ENCODE measurements at places on chromosomes 6 and 20.
A peak's percentile ranks its signal among the peaks of the same experiment; 100 is the strongest.

DNA sequence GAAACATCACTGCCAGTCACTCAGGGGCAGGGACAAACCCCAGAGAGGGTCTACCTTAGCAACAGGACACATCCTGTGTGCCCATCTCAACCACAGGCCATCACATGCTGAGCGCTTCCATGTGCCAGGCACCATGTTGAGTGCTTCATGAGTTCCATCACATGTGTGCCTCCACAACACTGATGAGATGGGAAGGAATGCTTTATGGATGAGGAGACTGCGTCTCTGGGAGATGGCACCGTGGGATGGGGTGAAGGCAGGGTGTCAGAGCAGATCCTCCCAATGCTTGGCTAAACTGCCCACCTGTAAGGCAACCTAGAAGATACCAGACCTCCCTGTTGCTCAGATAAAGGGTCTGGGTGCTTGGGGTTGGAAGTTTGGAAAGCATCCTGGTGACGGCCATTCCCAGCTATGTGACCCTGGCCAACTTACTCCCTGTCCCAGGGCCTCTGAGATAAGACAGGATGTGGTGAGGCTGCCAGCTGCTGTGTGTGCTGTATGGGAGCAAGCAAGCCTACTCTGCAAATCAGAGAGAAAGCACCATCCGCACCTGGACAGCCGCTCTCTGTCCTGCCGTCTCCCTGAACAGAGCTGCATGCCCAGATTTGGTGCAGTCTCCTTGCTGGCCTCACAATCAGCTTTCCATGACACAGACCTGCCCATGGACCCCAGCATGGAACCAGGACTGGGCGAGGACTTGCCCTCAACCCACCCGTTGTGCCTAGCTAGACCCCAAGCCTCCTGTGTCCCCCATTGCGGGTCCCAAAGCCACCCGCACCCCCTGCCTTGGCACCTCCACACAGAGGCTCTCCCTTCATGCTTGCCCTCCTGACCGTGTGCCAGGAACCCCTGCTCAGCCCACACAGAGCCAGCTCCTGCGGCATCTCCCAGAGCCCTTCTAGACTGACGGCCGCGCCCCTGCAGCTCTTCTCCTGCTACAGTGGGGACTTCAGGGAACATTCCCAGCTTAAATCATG, 143.7 kb downstream of the SYNDIG1 start:
- DNase-seq, result no peak

- DNase-seq, result no peak
Measured at GRCh38 chr20:3077618-3078134, 6.3 kb downstream of the OXT start.

- DNase-seq, result peak; percentile 52
Measured at GRCh38 chr20:17972121-17972520, 3.3 kb downstream of the MGME1 start.

GRCh38 chr20:63101781-63102720, 95.3 kb upstream of the BHLHE23 start:
- DNase-seq, result no peak

- no peak for DNase-seq
Measured at GRCh38 chr20:32672982-32673851, 524 bp downstream of the C20orf203 start.

GRCh38 chr6:150029749-150030148, 4.4 kb upstream of the RAET1L start:
- no peak for DNase-seq

GRCh38 chr6:125586074-125586473, 163.4 kb upstream of the HEY2 start:
- DNase-seq, result no peak

GRCh38 chr6:161476711-161477110, 202.8 kb upstream of the AGPAT4 start:
- DNase-seq, result no peak

GRCh38 chr6:165584541-165584940, 78.5 kb downstream of the PDE10A start:
- no peak for DNase-seq

DNA sequence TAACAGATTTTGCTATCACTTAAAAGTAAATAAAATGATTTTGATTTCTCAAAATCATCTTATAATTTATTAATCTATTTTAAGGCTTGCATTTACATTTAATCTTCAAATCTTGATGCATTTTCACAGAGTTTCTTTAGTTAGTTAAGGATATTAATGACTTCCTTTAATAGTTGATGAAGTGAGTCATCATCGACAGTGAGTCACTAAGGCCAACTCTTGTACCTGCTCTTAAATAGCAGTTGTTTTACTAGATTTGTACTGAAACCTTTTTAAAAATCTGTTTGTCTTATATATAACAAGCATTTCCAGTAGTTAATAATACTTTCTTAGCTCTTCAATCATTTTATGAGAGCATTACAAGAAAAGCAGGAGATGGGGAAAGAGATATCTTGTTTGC, 191.7 kb downstream of the ESR1 start:
- no peak for DNase-seq

DNA sequence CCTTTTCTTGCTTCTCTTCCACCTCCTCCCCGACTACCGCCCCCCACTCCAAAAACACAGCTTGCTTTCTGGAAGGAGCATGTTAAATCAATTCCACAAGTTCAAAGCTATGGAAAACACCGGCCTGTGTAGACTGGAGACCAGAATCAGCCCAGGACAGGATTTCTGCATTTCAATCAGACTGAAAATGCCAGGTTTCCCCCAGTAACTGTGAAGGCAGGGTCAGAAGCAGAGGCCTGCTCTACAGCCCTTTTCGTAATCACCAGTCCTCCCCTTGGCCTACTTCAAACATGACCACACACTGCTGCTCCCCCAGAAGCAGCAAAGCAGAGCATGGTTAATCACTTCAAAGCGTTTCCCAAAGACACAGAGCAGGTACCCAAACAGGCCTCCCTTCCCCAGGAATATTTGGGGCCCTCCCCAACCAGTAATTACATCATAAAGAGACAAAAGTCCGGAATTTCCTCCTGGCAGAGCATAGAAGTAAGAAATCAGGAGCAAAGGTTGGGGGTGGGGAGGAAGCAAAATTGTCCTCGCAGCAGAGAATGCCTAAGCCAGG, 38.4 kb downstream of the ZMYND8 start:
- DNase-seq, result no peak

DNA sequence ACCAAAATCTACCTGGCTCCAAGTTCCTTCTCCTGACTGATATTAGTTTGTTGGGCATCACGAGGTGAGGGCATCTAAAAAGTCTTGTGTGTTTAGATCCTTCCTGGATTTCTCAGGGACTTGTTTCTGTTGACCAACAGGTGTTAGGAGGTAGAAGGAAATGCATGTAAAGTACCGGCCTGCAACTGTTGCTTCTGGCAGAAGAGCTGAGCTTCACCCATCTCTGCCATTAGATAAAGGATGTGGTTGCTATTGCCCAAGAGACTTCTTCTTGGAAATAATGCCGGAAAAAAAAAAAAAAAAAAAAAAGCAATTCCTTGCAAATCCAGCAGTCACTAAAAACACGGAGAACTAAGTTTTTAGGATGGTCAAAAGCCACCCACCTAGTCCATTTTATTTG, 303.1 kb downstream of the CDH26 start:
- no peak for DNase-seq

DNA sequence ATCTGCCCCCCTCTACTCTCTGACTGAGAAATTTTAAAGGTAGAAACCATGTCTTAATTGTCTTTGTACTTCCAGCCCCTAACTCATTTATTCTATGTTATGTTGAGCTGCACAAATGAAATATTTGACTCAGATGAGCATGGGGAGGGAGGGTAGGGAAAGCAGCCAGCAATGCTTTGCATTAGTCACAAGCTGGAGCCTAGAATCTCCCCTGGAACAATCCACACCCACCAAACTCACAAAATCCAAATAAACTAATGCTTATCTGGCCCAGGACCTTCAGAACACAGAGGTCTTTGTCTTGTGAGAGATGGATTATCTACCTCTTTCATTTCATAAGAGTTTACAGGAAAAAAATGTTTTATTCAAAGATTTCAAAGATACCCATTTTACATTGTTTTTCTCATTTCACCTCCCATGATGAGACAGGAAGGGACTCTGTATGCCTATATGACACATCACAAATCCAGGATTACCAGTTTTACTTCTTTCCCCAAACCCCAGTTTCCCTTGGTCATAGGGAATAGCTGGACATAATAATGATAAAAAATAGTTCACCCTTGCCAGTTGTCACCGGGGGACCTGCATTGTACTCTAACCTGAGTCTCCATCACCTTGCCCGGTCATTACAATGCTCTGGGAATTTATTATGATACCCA, 466.9 kb downstream of the KIF16B start:
- no peak for DNase-seq

GRCh38 chr20:62977613-62978560, 25.4 kb downstream of the SLC17A9 start:
- DNase-seq, result peak; percentile 68

DNA sequence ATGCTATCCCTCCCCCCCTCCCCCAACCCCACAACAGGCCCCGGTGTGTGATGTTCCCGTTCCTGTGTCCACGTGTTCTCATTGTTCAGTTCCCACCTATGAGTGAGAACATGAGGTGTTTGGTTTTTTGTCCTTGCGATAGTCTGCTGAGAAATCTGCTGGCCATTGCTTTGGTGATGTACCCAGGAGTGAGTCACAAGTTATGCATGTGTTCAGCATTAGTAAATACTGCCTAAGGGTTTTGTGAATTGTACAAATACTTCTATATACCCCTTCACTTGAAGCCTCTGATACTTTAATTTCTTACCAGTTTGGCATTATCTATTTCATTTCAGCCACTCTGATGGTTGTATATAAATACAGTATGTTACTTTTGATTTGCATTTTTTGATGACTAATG, 711.3 kb upstream of the GJE1 start:
- no peak for DNase-seq

DNA sequence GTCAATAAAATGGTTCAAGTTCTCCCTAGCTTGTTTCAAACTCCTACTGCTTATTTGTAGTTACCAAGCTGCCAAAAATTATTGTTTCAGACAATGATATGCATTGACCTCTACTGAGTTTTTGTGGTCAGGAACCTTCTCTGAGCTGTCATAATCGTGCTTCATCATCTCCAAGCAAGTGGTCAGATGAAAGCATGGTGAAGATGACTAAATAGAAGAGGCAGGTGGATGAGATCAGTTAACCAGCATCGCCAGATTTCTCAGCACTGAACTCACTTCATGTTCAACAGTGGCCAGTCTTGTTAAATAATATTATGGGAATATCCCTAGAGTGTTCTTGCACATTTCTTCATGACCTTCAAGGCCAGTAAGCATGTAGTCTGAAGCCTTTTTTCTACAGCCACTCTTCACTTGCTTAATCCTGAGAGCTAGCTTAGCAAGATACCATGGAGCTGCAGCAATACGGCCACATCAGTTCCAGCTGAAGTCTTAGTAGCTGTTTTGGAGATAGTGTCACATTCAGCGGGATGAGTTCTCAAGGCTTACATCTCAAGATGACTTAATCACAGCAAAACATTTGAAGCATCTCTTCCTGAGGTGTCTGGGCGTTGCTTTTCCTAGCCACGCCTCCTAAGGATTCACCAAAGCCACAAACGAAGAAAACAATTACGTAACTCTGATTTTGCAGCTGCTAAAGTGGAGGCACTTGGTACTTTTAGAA, 101.6 kb upstream of the TMEM30A start:
- no peak for DNase-seq

DNA sequence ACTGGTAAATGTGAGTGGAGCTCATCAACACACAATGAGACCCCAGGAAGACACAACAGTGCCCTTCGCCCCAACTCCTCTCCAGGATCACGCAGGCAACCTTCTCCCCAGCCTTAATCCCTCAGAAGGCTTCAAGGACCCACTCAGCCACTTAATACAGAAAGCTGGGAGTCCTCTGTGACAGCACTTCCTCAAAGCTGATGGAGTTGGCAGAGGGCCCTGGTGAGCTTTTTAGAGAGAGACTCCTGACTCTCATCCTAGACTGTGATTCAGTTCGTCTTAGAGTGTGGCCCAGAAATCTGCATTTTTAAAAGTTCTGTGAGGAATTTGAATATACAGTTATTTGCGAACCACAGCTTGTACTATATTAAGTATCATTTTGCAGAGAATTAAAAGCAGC, 187.7 kb downstream of the UST start:
- no peak for DNase-seq

GRCh38 chr6:3350252-3350796, 91.6 kb downstream of the PSMG4 start:
- DNase-seq, result no peak

GRCh38 chr6:125231574-125232343, 70.0 kb downstream of the HDDC2 start:
- no peak for DNase-seq

DNA sequence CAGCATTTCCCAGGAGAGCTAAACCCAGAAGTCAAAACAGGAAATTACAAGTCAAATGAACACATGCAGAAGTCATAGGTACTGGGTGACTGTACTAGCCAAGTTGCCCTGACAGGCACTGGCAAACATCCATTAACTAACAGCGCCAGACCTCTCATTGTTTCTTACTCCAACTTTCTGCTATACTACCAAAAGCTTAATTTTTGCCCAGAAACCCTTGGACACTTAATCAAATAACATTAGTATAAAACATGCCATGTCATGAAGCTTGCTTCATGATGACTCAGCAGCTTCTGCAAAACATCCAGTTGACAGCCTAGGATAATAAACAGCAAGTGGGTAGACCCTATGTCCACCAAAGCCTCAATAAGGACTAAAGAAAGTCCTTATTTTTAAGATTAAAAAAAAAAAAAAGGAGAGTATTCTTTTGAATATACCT, 3.5 kb downstream of the NUP153 start:
- DNase-seq, result peak; percentile 91

DNA sequence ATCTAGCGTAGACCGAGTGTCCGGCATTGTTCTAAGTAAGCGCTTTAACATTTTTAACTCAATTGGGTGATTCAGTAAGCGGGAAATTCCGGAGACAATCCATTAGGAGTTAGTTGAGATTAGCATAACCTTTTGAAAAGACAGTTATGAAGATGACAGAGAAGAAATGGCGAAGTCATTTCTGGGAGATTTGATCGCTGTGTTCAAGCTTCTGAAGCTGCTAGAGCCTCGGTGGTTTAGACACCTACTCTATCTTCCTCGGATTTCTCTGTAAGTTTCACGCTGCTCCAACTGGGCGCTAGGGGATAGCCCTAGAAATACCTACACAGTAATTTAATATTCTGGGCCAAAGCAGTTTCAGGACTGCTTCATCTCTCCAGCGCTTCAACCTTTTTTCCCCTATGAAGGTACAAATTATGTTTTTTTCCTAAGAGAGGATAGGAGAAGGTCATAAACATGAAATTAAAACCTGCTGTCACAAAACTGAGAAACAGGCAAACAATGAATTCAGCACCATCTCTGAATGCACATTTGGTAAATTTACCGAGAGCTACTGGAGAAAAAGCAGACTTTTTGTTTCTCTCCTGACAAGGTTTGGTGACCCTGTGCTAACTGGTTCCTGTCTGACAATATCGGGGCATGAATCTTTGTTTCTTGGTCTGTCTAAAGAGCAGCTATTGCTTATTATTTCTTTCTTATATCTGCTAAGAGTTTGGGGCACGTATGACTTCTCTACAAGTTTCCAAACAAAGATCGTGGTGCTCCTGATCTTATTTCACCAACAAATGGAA, 22.4 kb downstream of the ZNF311 start:
- peak; percentile 50 for DNase-seq

Data from hematopoietic multipotent progenitor cell treated with erythropoietin and hydrocortisone succinate and interleukin-3 and kit ligand, for 15 days (in vitro differentiated cells).